ENCODE measurements at places on chromosomes 6 and 20. TPM values are rescaled to one million over a fixed set of nuclear protein-coding genes. Genes with fewer than 3 reads are reported as not detected.

Gene WFDC12
- not detected for total RNA-seq

Gene PPP1R14C
- total RNA-seq = 0.15 TPM

Gene NKX2-4
- total RNA-seq = not detected

Gene NELFE
- 83.4 TPM for total RNA-seq

Gene HRH3
- total RNA-seq = not detected

Gene MUCL3
- not detected for total RNA-seq

Gene EDN1
- total RNA-seq = not detected

Gene OPRL1
- 0.64 TPM for total RNA-seq

Gene BIRC7
- total RNA-seq = not detected

Gene ALDH8A1
- 4.5 TPM for total RNA-seq

Gene TFAP2C
- total RNA-seq = not detected

Gene NRSN1
- not detected for total RNA-seq

Gene PNLDC1
- total RNA-seq = 0.74 TPM

Gene GINS1
- total RNA-seq = 25.7 TPM

Gene ZBTB9
- 12.1 TPM for total RNA-seq

Gene FITM2
- total RNA-seq = 3.1 TPM

Gene FGD2
- 7.6 TPM for total RNA-seq

Gene VIP
- not detected for total RNA-seq

Measured in T-helper 1 cell treated with Interleukin-12 subunit alpha and Interleukin-12 subunit beta and Interleukin-4 antibody, amounts not matched to agents 30 ng/mL and 1 ng/mL, for 36 hours (primary cell).